ENCODE measurements at places on chromosomes 5 and 9. TPM values are rescaled to one million over a fixed set of nuclear protein-coding genes. Genes with fewer than 3 reads are reported as not detected.

DNA sequence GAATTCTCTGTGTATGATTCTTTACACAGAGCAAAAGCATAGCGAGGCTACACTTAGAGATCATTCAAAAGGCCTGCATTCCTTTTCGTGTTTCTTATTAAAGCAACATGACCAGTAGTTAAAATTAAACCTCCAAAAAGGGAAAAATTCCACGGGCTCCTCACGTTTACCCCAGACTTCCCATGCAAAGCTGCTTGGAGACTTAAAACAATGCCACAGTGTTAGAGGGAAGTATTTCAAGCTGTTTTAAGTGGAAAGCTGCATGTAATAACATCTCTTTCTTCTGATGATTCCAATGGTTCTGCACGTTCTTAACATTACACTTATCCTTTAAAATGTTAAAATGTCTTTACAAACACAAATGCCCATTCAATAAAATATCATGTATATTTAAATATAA, 405.2 kb downstream of the SEMA5A start:
- no peak for DNase-seq
- no peaks in the 10 kb centered on the region for H3K36me3 ChIP-seq
- no peaks in the 10 kb centered on the region for H3K27me3 ChIP-seq
- H3K4me3 ChIP-seq, result no peak overlapping the region
- no peaks in the 10 kb centered on the region for H3K4me1 ChIP-seq
- no peak overlapping the region for H3K27ac ChIP-seq

DNA sequence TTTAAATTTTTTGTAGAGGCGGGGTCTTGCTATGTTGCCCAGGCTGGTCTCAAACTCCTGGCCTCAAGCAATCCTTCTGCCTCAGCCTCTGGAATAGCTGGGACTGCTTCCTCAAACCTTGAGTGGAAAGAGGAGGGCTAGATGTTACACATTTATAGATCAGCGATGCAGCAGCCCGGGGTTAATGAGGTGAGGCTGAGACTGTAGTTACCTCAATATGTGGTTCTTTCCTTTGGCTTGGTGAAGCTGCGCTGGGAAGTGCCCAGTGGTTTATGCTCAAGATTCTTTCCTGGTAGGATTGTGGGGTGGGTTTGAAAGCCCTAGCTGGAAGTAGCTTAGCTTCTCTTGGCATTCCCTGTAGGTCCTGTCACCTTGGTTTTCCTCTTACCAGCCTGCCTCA, 22.5 kb downstream of the ZNF618 start:
- H3K27me3 ChIP-seq, result no peaks in the 10 kb centered on the region
- DNase-seq, result no peak
- H3K4me1 ChIP-seq, result no peaks in the 10 kb centered on the region
- no peaks in the 10 kb centered on the region for H3K36me3 ChIP-seq
- H3K4me3 ChIP-seq, result no peak overlapping the region
- no peak overlapping the region for H3K27ac ChIP-seq

DNA sequence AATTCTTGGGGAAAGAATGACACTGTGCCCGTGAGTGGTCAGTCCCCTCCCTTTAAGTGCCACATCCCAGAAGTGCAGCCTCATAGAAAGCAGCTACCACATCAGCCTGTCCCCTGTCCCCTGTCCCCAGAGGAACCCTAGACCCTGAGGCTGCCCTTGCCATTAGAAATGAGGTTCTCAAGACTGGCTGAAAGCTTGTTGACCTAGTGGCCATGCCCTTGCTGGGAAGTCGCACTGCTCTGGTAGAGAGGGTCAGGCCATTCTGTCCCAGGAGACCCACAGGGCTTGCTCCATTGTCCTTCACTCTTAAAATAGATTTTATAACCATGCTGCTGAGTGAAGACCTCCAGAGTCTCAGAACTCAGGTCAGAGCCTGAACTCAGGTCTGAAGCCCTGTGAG, 184.5 kb downstream of the RGS3 start:
- no peak overlapping the region for H3K27ac ChIP-seq
- H3K4me3 ChIP-seq, result no peak overlapping the region
- peaks cover 2% of the 10 kb centered on the region for H3K27me3 ChIP-seq

GRCh38 chr9:98924946-98925820, 18.5 kb upstream of the COL15A1 start:
- no peaks in the 10 kb centered on the region for H3K4me1 ChIP-seq
- no peak for DNase-seq
- no peak overlapping the region for H3K4me3 ChIP-seq
- no peak overlapping the region for H3K27ac ChIP-seq
- no peaks in the 10 kb centered on the region for H3K27me3 ChIP-seq

- peaks cover 64% of the 10 kb centered on the region for H3K4me1 ChIP-seq
- H3K27ac ChIP-seq, result peak overlapping the region; percentile 63
- no peaks in the 10 kb centered on the region for H3K36me3 ChIP-seq
- no peak overlapping the region for H3K4me3 ChIP-seq
- no peaks in the 10 kb centered on the region for H3K27me3 ChIP-seq
Observed at GRCh38 chr9:89743573-89744254, 138.9 kb downstream of the GADD45G start.

DNA sequence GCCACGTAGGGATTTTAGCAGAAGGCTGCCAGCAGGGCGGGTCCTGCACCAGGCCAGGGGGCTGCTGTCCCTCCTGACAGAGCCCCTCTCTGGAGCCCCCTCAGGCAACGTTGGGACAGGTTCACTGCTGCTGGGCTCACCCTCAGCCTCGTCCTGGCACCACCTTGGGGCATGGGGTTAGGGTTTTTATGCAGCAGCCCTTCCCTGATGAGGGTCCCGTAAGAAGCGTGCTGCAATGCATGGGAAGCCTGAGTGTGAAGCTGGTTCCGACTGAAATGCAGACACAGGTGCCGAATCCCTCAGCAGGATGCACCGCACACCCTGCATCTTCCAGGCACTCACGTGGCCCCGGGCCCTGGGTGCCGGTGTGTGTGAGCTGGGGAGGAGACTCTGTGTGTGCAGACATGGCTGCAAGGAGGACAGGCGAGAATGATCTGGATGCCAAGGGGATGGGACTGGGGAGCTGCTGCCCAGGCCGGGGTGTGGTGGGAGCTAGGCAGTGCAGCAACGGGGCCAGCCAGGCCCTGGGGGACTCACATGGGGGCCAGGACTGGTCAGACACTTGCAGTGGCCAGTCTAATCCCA, 27.1 kb downstream of the ZDHHC11B start:
- H3K27me3 ChIP-seq, result no peaks in the 10 kb centered on the region
- no peak overlapping the region for H3K27ac ChIP-seq
- H3K4me3 ChIP-seq, result no peak overlapping the region
- peaks cover 15% of the 10 kb centered on the region for H3K4me1 ChIP-seq
- DNase-seq, result peak; percentile 14

GRCh38 chr5:72436796-72437471, 70.3 kb downstream of the ZNF366 start:
- no peaks in the 10 kb centered on the region for H3K27me3 ChIP-seq
- H3K4me1 ChIP-seq, result no peaks in the 10 kb centered on the region
- no peak overlapping the region for H3K27ac ChIP-seq
- DNase-seq, result no peak
- H3K36me3 ChIP-seq, result no peaks in the 10 kb centered on the region
- no peak overlapping the region for H3K4me3 ChIP-seq

DNA sequence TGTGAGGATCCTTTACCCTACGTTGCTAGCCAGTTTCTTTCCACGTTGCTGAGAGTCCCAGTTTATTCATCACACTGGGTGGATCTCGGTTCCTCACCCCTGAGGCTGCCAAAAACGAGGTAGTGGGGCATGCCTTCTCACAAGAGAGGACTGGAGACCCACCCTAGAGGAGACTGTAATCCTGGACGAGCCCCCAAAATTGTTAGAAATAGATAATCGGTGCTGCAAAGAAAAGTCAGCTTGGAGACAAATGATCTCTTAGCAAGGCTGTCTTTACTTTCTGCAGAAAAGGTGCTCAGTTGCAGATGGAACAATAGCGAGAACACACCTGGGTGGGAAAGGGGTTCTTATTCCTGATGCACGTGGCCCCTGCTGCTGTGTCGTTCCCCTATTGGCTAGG, 101.8 kb downstream of the TMEM167A start:
- H3K27ac ChIP-seq, result no peak overlapping the region
- H3K4me1 ChIP-seq, result no peaks in the 10 kb centered on the region
- no peaks in the 10 kb centered on the region for H3K36me3 ChIP-seq

DNA sequence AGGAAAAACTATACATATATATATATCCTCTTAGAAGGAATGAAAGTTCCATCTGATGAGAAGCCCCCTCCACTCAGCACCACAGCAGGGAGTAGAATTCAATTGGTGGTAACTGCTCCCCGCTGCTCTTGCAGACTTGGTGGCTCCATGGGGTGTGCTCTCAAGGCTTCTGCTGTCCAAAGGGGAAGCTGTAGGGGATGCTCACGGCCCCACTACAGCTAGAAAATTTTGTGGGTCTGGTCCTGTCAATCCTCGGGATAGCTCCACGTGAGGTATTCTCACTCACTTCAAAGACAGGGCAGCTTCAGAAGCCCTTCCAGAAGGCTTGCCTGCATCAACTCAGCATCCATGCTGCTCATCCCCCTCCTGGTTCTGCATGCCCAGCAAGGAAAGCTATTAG, 247.2 kb downstream of the CETN3 start:
- H3K4me1 ChIP-seq, result no peaks in the 10 kb centered on the region
- no peak for DNase-seq
- no peaks in the 10 kb centered on the region for H3K27me3 ChIP-seq
- no peaks in the 10 kb centered on the region for H3K36me3 ChIP-seq

GRCh38 chr9:16136451-16136850, 583.6 kb downstream of the CCDC171 start:
- no peaks in the 10 kb centered on the region for H3K27me3 ChIP-seq
- no peak for DNase-seq
- no peak overlapping the region for H3K27ac ChIP-seq
- H3K4me3 ChIP-seq, result no peak overlapping the region
- H3K36me3 ChIP-seq, result no peaks in the 10 kb centered on the region
- no peaks in the 10 kb centered on the region for H3K4me1 ChIP-seq

DNA sequence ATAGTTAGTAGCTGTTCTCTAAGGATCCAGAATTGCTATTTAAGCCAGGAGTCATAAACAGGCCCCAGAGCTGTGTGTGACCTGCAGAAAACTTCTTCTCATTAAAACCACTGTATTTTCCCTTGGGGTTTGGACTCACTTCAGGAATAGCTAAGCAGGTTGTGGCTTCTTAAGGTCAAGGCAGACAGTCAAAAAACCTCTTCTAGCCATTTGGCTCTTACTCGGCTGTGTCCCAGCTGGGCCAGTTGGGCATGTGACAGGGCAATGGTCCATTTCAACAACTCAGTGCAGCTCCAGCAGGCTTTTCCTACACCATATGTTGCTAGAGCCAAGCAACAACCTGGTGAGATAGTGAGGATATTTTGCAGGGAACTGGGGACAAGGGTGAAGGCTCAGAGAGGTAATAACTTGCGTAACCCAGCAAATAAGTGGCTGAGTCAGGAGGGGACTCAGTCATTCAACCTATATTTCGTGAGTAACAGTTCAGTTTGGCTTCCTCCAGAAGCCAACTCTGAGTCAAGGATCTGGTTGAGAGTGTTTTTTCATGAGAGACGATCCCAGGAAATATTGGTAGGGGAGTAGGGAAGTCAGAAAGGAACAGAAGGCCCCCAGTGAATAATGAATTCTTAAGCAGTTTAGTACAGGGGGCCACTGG, 115.4 kb upstream of the PPP2R2B start:
- no peak for DNase-seq
- H3K36me3 ChIP-seq, result no peaks in the 10 kb centered on the region
- H3K27me3 ChIP-seq, result no peaks in the 10 kb centered on the region
- H3K4me3 ChIP-seq, result no peak overlapping the region

DNA sequence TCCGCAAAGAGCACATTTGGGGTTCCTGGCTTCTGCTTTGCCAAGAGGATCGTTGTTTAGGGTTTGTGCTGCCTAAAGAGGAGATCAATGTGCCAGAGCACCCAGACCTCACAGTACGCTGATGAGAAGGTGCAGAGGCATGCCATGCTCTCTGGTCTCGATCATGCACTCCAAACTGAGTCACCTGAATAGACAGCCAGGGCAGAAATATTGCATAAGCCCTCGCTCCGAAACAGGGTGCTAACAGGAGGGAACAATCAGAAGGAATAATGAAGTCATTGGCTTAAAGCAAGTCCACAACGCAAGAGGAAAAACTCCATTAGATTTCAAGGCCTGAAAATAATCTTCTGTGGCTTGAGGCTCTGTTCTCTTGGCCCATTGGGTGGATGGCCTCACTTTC, 124.3 kb downstream of the GCNT1 start:
- H3K36me3 ChIP-seq, result no peaks in the 10 kb centered on the region
- no peak for DNase-seq
- peaks cover 10% of the 10 kb centered on the region for H3K4me1 ChIP-seq
- H3K27ac ChIP-seq, result no peak overlapping the region
- no peak overlapping the region for H3K4me3 ChIP-seq
- H3K27me3 ChIP-seq, result no peaks in the 10 kb centered on the region

GRCh38 chr5:931570-932145, 39.0 kb downstream of the TRIP13 start:
- H3K4me3 ChIP-seq, result no peak overlapping the region
- DNase-seq, result no peak
- H3K36me3 ChIP-seq, result no peaks in the 10 kb centered on the region
- H3K27ac ChIP-seq, result no peak overlapping the region
- peaks cover 3% of the 10 kb centered on the region for H3K27me3 ChIP-seq

DNA sequence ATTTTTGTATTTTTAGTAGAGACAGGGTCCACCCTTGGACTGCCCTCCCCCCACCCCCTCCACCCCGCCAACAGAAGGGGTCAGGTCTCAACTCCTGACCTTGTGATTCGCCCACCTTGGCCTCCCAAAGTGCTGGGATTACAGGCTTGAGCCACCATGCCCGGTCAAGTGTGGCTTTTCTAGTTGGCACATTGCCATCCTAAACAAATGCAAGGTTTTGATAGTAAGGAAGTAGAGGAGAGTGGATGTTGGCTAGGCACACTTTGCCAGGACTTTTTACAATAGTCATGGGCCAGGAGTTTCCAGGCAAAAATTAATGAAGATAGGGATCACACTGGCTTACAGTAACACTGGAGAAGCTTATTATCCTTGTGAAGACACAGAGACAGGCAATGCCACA, 62.4 kb downstream of the GALNT12 start:
- H3K27me3 ChIP-seq, result no peaks in the 10 kb centered on the region
- H3K36me3 ChIP-seq, result no peaks in the 10 kb centered on the region
- DNase-seq, result no peak
- H3K4me1 ChIP-seq, result no peaks in the 10 kb centered on the region

Gene ANKH
- total RNA-seq, result 63.8 TPM

Gene GPR21
- total RNA-seq, result not detected

DNA sequence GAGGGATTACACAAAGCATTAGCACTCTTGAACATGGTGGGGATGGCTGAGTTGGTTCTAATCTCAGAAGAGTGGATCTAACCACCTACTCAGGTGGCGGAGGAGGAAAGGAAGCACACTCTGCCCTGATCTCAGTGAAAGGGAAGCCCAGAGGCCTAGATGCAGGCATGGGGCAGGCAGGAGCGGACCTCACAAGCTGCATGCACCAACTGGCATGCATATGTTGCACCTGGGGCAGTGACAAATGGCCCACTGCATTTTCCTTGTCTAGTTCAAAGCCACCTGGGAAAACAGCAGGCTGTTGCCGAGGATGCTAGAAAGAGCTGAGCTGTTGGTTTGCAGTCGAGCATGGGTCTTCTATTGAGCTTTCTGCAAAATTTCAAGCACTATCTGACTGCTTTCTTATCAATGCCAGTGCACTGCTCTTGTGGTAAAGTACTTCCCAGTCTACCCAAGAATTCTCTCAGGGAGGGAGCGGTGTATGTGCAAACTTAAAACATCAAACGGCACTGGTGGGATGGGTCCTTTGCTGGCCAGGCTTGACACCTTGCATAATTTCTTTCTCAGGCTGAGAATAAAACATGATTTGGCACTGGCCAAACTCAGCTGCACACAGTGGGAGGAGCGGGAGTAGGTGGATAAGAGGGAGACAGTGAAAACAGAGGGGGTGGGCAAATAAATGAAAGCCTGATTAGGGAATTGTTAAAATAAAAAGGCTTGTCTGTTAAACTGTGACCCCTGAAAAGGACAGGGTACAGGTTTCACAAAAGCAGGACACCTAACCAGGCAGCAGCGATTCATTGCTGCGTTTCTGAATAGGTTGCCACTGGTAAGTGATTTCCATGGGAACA, 108.9 kb downstream of the MARCHF3 start:
- H3K36me3 ChIP-seq, result no peaks in the 10 kb centered on the region
- no peak for DNase-seq
- H3K4me1 ChIP-seq, result peaks cover 4% of the 10 kb centered on the region
- no peak overlapping the region for H3K27ac ChIP-seq
- H3K27me3 ChIP-seq, result no peaks in the 10 kb centered on the region

Measured in natural killer cell (primary cell).